ENCODE measurements at places on chromosomes 6 and 20. TPM values are rescaled to one million over a fixed set of nuclear protein-coding genes. Genes with fewer than 3 reads are reported as not detected.

- ATAC-seq: no peak
Measured at GRCh38 chr20:46202766-46203509, 84.8 kb downstream of the CD40 start.

DNA sequence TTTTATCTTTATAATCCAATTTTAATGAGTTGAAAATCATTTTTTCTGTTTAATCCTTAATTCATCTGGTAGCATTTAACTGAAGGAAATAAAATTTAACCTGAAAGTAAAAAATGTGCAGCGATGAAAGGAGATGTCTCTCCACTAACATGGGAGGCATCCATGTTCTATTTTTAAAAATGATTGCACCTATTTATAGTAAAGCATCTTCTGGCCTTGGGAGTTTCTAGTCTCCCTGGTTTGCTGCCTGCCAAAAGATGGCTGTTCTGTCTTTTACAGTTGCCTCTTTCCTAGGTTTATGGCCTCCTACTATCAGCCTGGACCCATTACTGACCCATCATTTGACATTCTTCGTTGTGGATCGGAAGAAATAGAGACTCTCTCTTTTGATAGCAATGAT lies 143.0 kb downstream of the B3GAT2 start:
- ATAC-seq: no peak

- ATAC-seq: no peak
Measured at GRCh38 chr20:46621492-46621891, 29.8 kb downstream of the SLC13A3 start.

- no peak for ATAC-seq
Measured at GRCh38 chr20:2795451-2795850, 5.0 kb downstream of the CPXM1 start.

The HLA-DOB gene
- 0.52 TPM for total RNA-seq

The HLA-B gene
- total RNA-seq: 105 TPM

The MCM3 gene
- total RNA-seq: 30.3 TPM
